ENCODE measurements at places on chromosomes 13 and 19. TPM values are rescaled to one million over a fixed set of nuclear protein-coding genes. Genes with fewer than 3 reads are reported as not detected.

The HMGB1 gene
- total RNA-seq = 335 TPM

The NKPD1 gene
- not detected for total RNA-seq

The AKT2 gene
- 117 TPM for total RNA-seq

DNA sequence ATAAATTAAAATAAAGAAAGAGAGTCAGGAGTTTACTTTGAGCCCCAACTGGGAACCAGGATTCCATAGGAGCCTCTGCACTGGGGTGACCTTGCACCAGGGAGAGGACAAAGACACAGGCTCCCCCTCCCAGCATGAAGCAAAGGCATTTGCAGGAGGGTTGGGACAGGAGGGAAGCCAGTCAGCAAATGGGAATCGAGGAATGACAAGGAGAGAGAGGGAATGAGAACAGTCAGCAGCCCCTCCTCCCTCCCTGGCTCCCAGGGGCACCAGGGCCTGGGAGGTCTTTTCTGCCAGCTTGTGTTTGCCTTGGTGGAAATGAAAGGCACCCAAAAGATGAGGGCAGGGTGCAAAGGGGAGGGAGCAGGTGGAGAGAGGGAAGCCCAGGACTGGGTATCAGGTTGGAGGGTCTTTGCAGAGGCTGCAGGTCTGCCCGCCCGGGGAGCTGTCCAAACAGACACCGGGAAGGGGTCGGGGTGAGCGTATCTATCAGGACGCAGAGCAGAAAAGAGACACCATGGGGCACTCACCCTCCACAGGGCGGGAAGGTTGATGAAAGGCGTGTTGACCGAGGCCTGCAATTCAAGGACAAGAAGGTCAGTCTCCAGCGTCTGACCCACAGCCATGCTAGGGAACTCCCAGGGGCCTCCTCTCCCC is 3.8 kb downstream of the SBSN start:
- DNase-seq = no peak

DNA sequence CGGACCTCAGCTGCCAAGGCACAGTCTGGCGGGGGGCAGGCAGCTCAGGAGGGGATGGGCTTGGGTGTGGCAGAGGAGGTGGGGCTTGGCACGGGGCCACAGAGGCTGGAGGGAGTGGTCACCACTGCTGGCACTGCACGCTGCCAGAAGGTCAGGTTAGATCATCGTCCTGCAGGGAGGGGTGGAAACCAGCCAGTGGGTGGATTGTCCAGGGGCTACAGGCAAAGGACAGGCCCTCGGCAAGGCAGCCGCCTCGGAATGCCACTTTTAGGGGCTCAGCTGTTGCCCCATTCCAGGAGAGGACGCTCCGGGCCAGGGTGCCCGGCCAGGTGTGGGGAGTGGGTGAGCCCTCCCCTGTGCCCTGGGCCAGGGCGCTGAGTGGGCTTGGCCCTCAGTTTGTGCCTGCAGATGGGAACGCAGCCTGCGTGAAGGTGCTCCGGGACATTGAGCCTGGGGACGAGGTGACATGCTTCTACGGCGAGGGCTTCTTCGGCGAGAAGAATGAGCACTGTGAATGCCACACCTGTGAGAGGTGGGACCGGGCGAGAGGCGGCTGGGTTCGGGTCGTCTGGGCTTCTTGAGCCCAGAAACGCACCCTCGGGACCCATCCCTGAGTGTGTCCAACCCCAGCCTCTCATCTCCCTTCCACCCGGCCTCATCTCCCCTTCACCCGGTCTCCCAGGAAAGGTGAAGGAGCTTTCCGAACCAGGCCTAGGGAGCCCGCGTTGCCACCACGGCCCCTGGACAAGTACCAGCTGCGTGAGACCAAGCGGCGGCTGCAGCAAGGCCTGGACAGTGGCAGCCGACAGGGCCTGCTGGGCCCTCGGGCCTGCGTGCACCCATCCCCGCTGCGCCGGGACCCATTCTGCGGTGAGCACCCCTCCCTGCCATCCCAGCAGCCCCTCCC is 6.4 kb downstream of the KMT5C start:
- DNase-seq = no peak

DNA sequence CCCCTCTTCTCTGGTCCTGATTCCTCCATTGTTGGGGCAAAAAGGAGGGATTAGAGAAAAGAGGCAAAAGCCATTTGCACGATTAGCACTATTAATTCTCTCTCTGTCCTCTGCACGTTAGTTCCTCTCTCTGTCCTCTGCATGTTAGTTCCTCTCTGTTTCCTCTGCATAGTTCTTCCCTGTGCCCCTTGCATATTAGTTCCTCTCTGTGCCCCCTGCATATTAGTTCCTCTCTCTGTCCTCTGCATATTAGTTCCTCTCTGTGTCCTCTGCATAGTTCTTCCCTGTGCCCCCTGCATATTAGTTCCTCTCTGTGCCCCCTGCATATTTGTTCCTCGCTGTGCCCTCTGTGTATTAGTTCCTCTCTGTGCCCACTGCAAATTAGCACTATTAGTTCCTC is 847.2 kb upstream of the GPC6 start:
- DNase-seq = no peak

DNA sequence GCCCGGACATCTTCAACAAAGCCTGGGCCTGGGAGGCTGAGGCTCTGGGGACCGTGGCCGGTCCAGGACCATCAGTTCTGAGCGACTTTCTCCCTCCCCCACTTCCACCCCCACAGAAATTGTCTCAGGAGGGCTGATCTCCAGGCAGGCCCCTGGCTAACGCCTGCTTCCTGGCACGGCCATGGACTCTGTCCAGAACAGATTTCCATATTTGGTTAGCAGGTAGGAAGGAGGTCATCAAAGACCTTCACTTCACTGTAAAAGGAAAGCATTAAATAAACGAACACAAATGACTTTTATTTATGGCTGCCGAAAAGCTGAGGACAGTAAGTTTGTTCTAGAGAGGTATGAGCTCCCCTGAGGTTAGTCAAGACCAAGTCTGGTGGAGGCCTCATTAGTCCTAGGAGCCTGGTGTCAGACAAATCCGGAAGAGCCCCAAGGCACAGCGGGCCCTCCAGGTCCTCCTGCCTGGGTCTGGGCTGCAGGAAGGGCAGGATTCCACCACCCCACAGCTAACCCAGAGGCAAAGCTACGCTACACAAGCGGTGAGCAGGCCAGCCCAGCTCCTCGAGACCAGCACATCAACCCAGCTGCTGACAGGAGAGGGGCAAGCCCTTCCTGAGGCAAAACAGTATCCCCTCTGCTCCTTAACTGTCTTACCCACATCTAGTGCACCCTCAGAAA is 4.6 kb upstream of the PLPP2 start:
- no peak for DNase-seq

- peak; percentile 70 for DNase-seq
Observed at GRCh38 chr19:6743066-6743465, 3.6 kb downstream of the TRIP10 start.

DNA sequence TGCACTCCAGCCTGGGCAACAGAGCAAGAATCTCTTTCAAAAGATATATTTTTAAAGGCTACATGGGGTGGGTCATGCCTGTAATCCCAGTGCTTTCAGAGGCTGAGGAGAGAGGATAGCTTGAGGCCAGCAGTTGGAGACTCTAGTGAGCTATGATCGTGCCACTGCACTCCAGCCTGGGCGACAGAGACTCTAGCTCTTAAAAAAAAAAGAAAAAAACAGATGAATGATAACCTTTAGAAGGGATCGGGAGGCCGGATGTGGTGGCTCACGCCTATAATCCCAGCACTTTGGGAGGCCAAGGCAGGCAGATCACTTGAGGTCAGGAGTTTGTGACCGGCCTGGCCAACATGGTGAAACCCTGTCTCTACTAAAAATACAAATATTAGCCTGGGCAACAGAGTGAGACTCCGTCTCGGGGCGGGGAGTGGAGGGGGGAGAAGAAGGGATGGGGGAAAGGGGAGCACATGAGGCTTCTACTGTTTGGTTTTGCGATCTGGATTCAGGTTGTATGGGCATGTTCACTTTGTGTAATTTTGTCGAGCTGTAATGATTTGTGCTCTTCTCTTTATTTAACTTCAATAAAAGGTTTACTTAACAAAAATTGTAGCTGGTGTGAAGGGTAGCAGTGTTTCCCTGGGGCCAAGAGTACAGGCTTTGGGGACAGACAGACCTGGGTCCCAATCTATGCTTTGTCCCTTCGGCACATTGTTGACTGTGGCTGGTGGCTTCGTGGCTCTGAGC is 1.1 kb upstream of the PSMC4 start:
- DNase-seq = no peak

DNA sequence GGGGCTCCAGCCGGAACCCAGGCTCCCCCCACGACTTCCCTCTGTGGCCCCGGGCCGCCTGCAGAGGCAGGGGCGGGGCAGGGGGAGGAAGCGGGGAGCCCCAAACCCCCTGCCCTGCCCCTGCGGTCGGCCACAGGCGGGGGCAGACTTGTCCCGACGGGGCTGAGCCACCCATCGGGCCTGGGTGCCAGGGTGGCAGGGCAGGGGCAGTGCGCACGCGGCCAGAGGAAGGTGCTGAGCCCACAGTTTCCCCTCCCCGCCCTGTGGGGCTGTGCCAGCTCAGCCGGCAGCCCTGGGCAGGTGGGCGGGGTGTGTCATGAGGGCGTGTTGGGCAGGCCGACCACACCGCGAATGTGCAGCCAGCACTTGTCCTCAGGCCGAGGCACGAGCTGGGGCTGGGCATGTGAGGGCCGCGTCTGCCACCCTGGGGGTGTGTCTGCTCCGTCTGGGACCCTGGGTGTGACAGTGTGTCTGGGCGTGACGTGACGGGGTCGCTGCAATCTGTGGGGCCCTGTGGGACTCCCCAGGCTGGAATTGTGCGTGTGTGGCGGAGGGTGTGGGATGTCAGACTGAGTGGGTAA is 17.7 kb downstream of the CCDC97 start:
- DNase-seq = no peak

GRCh38 chr13:97231118-97231828 is 9.1 kb downstream of the MBNL2 start:
- DNase-seq = peak; percentile 45

DNA sequence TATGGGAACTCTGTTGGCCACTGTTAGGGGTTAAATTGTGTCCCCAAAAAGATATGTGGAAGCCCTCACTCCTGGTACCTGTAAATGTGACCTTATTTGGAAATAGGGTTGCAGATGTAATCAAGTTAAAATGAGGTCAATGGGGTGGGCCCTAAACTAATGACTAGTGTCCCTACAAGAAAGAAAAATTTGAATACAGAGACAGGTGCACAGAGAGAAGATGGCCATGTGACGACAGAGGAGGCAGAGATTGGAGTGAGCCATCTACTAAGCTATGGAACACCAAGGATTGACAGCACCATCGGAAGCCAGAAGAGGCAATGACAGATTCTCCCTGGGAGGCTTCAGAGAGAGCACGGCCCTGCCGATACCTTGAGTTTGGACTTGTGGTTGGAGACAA is 16.5 kb downstream of the POU2F2 start:
- DNase-seq = no peak
